ENCODE measurements at places on chromosomes 16 and 17.

DNA sequence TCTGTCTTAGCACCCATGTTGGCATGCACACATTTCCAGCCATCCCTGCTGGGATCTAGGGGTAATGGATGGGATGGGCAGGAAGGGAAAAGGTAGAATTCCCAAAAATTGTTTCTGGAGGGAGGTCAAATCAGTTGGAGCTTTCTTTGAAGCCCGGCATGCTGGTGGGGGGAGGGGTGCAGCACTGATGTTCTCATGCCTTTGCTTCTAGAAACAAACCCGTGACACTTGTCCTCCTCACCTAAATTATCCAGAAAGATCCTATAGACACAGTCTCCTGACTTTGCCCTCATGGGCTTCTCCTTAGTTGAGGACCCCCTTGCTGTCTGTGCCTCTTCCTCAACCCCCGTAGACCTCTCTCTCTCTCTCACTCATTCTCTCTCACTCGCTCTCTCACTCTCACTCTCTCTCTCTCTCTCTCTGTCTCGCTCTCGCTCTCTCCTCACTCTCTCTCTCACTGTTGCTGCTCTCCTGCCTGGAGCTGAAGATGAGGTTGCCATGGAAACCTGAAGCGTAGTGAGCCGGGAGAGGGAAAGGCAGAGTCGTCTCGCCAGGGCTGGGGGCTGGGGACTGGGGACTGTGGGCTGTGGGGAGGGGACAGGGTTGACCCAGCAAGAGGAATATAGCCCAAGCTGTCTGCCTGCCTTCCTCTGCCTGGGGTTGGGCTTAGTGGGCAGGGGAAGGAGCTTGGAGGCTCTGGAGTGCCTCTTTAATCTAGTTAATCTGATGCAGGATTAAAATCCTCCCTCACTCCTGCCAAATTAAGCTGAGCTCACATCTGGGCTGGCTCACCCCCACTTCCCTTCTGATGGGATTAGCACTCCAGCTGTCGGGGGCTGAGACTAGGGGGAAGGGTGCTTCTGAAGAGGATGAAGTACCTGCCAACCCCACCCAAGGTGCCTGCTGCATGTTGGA lies 16.1 kb downstream of the LASP1 start:
- peak; percentile 49 for DNase-seq

DNA sequence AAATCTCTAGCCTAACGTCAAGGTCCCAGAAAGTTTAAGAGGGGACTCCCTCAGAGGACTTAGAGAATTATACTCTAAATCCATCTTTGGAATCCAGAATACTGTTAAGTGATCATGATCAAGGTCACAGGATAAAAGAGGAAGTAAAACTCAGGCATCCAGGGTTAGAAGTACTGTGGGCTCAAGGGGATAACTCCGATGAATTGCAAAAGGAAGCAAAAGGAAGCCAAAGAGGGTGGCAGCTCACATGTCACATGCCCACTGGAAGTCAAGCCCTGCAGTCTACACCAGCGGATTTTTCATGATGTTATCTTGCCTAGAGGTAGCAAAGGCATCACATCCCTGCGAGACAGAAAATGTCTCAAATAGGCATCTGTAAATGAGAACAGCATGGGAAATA lies 3.8 kb downstream of the ZNF821 start:
- no peak for DNase-seq

- no peak for DNase-seq
These were observed 125.2 kb upstream of the CDC42EP4 start for GRCh38 chr17:73436954-73437353.

GRCh38 chr17:12730931-12731521 lies 58.3 kb upstream of the ARHGAP44 start:
- DNase-seq: no peak

- no peak for DNase-seq
These were observed 5.7 kb downstream of the NECAB2 start for GRCh38 chr16:83973581-83974385.

DNA sequence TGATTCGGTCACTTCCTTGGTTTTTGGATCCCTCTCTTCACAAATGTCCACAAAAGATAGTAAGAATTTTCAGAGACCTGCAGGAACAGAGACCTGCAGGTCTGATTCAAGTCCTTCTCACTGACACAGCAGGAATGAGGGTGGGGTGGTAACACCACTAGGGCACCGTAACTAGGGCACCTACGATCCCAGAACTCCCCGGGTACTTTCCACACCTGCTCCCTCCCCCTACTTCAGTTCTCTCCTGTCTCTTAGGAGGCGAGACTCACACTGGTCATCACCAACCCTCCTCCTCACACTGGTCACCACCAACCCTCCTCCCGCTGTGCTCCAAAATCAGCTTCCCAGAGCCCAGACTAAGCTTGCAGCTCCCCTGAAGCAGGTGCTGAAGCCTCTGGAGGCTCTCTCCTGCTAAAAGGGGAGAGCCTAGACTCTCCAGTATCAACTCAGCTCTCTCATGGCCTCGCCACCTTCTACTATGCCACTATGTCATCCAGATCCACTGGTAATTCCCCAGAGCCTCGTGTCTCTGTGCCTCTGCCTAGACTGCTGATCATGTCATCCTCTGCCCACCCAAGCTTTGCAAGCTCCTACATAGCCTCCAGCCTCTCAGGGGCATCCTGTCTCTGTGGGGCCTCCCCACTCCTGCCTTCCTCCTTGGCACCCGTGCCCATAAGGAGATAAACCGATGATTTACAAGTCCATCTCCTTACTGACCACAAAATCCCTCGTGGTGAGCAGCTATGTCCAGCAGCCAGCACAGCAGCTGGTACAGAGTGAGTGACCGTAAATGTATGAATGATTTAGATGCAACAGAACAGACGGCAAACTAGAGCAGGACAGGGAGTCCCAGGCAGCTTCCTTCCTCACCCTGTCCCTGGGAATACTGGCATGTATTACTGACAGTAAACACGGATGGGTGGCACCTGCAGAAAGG lies 63.4 kb upstream of the GSG1L start:
- DNase-seq: no peak

- no peak for DNase-seq
These were observed 15.2 kb downstream of the MED24 start for GRCh38 chr17:40038882-40039513.

DNA sequence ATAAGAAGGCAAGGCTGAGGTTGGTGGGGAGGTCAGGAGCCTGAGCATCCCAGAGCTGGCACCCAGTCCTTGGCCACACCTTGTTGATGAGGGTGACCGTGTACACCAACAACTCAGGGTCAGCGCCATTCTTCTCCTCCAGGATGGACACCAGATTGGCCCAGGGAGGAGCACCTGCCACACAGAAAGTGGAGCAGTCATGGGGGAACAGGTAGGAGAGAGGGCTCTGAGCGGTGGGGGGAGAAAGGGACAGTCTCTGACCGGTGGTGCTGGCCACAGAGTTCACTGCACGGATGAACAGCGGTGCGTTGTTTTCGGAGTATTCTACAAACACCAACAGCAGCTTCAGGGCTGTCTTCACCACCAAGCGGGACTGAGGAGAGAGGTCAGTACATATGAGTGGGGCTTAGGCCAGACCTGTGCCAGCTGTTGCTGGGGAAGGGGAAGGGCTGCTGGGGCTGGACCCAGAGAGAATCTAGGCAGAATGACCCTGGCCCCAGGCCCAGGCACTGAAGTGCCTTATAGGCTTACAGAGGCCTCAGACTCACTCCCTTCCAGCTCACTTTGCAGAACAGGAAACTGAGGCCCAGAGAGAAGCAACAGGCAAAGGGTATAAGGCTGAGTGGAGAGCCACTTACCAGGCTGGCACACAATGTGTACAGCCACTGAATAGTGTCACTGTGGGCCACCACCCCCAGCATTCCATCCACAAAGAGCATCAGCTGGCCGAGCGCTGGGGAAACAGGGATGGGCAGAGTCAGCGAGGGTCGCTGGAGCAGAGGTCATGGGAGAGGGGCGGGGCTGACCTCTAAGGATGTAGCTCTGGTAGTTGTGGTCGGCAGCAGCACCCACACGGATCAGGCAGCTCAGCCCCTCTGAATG lies 9.6 kb downstream of the FHOD1 start:
- DNase-seq: no peak

- no peak for DNase-seq
These were observed 201.5 kb upstream of the PIRT start for GRCh38 chr17:11039342-11039741.

DNA sequence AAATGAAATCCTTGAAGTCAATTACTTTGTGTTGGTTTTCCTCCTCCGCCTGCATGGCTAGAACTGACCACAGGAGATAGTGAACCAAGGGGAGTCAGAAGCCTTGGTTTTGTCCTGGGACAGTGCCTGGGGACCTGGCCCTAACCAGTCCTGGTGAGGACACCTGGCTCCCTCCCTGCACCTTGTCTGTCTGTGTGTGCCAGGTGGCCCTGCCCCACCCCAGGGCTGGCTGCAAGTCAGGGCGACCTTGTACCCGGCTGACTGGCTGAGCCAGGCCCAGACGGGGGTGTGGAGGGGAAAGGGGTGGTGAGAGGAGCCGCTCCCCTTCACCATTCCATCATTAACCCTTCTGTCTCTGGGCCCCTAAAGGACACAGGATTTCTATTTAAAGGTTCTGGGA lies 3.4 kb downstream of the RAPGEFL1 start:
- no peak for DNase-seq

DNA sequence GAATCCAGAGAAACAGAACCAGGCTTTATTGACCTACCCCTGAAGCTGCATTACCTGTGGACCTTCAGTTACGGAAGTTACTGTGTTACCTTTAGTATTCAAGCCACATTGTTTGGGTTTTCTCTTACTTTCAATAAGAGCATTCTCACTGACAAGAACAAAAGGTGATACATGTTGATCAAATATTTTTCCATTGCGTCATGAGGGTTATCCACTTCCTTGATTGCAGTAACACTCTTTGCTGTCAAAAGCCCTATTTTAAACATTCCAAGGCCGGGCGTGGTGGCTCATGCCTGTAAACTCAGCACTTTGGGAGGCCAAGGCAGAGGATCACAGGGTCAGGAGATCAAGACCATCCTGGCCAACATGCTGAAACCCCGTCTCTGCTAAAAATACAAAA lies 28.6 kb upstream of the PAFAH1B1 start:
- peak; percentile 19 for DNase-seq

All from HAP-1 (cell line).